Aorta (tissue), 5 donors: ENCODE measurements at places on chromosomes 4 and X. TPM values are rescaled to one million over a fixed set of nuclear protein-coding genes. Genes with fewer than 3 reads are reported as not detected.

The LUZP4 gene
- not detected for total RNA-seq

The CCDC149 gene
- total RNA-seq = 43.4 TPM

The HHIP gene
- total RNA-seq = 0.03 TPM

The PCDH18 gene
- total RNA-seq = 17.2 TPM

The GNL3L gene
- total RNA-seq = 29.8 TPM

The REELD1 gene
- total RNA-seq = 0.29 TPM

The MAGEB10 gene
- not detected for total RNA-seq

The HSFX2 gene
- total RNA-seq = not detected

The PDE5A gene
- 343 TPM for total RNA-seq

The CFAP99 gene
- total RNA-seq = 0.13 TPM

The NPY1R gene
- total RNA-seq = 40.2 TPM

The GAB3 gene
- total RNA-seq = 12.8 TPM

- no peaks in the 10 kb centered on the region for H3K4me1 ChIP-seq
- no peaks in the 10 kb centered on the region for H3K27me3 ChIP-seq
- H3K4me3 ChIP-seq = no peak overlapping the region
- no peak overlapping the region for H3K27ac ChIP-seq
Measured at GRCh38 chrX:43845776-43846175, 36.5 kb downstream of the MAOB start.

- no peak for DNase-seq
- H3K36me3 ChIP-seq = peaks cover 2% of the 10 kb centered on the region
- H3K4me3 ChIP-seq = no peak overlapping the region
- no peaks in the 10 kb centered on the region for H3K4me1 ChIP-seq
- no peaks in the 10 kb centered on the region for H3K27me3 ChIP-seq
Measured at GRCh38 chr4:83267830-83268475, 16.6 kb downstream of the COQ2 start.

- DNase-seq = no peak
- H3K36me3 ChIP-seq = no peaks in the 10 kb centered on the region
- H3K4me3 ChIP-seq = no peak overlapping the region
- no peaks in the 10 kb centered on the region for H3K4me1 ChIP-seq
- no peaks in the 10 kb centered on the region for H3K27me3 ChIP-seq
Measured at GRCh38 chr4:154618708-154619315, 6.4 kb upstream of the FGG start.

DNA sequence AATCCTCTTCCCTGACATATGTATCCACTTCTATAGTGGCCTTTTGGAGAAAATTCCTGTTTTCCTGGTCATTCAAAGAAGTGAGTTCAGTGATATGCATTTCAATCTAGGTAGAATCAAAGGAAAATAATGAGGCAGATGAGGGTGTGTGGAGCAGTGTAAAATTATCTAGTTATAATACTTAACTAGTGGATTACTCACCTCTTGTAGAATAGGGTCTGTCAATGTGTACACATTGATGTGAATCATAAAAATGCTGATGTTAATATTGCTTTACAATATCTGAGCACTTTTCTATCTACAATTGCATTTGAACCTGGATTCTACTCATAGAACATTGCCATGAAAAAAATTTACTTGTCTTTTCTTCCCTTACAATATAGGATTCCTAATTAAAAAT, 293.5 kb downstream of the GBA3 start:
- no peaks in the 10 kb centered on the region for H3K36me3 ChIP-seq
- H3K27ac ChIP-seq = no peak overlapping the region
- H3K4me3 ChIP-seq = no peak overlapping the region
- H3K4me1 ChIP-seq = no peaks in the 10 kb centered on the region
- no peak for DNase-seq

DNA sequence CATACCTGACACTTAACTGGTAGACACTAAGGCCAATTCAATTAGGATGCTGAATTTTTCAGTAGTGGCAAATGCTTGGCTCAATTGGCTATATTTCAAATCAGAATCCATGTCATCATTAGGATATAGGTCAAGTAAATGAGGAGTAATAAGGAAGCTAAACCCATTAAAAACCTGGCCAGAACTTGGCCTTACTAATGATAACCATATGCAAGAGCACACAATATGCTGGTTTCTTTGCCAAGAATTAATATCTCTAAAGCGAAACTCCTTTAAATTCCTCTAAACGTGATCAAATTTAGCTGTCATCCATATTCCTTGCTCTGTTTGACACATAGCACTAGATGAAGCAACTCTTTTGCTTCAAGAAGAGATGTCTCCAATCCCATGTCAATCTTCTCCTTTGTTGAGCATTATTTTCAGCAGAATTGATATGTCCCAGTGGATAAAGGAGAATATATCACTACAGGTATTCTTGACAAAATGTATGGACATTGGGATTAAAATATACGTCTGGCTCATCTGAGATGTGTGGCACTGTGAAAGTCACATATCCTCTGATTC, 206.1 kb upstream of the ANKRD50 start:
- no peak for DNase-seq
- no peak overlapping the region for H3K27ac ChIP-seq
- no peak overlapping the region for H3K4me3 ChIP-seq
- H3K4me1 ChIP-seq = no peaks in the 10 kb centered on the region
- no peaks in the 10 kb centered on the region for H3K27me3 ChIP-seq

DNA sequence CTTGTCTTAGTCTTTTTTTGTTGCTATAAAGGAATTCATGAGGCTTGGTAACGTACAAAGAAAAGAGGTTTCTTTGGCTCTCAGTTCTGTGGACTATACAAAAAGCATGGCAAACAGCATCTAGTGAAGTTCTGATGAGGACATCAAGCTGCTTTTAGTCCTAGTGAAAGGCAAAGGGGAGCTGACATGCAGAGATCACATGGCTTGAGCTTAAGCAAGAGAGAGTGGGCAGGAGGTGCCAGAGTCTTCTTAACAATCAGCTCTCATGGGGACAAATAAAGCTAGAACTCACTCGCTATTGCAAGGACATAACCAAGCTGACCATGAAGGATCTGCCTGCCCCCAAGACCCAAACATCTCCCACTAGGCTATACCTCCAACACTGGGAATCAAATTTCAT, 1063.1 kb downstream of the PCDH7 start:
- no peaks in the 10 kb centered on the region for H3K4me1 ChIP-seq
- no peaks in the 10 kb centered on the region for H3K36me3 ChIP-seq
- H3K27ac ChIP-seq = no peak overlapping the region
- H3K4me3 ChIP-seq = no peak overlapping the region

DNA sequence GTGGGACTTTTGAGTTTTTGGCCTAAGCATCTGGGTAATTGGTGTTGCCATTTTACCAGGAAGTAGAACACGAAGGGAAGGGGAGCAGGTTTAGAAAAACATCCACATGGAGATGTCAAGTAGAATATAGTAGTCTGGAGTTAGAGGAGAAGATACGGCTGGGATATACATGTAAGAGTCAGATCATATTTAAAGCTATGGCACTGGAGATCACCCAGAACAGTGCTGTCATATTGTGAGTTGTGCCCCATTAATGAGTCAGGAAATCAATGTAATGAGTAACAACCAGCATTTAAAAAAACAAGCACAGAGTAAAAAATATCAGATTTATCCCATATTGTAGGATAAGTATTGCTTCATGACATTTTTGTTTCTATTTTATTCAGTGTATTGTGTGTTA, 4.2 kb downstream of the GSTCD start:
- no peaks in the 10 kb centered on the region for H3K4me1 ChIP-seq
- DNase-seq = no peak
- no peak overlapping the region for H3K4me3 ChIP-seq

DNA sequence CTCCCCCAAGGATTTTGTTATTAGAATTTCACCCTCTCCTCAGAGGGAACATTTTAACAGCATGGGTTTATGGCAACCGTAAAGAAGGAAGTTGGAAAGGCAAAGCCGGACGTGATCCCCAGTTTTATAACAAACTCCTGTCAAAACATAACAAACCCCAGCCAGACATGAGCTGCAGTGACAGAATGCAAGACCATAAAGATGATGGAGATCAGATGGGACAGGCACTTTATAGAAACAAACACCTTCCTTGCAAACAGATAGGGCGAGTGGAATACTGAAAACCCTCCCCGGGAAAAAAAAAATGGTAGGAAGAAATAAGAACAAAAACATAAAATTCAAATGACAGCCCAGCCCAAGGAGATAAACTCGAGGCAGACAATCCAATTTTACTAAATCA, 281.4 kb downstream of the LDB2 start:
- H3K4me1 ChIP-seq = no peaks in the 10 kb centered on the region
- H3K27ac ChIP-seq = no peak overlapping the region
- no peak overlapping the region for H3K4me3 ChIP-seq
- no peak for DNase-seq

GRCh38 chr4:79883290-79883689, 189.7 kb downstream of the ANTXR2 start:
- no peak for DNase-seq
- no peaks in the 10 kb centered on the region for H3K4me1 ChIP-seq
- H3K27me3 ChIP-seq = no peaks in the 10 kb centered on the region
- no peak overlapping the region for H3K27ac ChIP-seq
- no peaks in the 10 kb centered on the region for H3K36me3 ChIP-seq

GRCh38 chrX:34144246-34144645, 12.1 kb upstream of the FAM47A start:
- no peaks in the 10 kb centered on the region for H3K4me1 ChIP-seq
- H3K27ac ChIP-seq = no peak overlapping the region

DNA sequence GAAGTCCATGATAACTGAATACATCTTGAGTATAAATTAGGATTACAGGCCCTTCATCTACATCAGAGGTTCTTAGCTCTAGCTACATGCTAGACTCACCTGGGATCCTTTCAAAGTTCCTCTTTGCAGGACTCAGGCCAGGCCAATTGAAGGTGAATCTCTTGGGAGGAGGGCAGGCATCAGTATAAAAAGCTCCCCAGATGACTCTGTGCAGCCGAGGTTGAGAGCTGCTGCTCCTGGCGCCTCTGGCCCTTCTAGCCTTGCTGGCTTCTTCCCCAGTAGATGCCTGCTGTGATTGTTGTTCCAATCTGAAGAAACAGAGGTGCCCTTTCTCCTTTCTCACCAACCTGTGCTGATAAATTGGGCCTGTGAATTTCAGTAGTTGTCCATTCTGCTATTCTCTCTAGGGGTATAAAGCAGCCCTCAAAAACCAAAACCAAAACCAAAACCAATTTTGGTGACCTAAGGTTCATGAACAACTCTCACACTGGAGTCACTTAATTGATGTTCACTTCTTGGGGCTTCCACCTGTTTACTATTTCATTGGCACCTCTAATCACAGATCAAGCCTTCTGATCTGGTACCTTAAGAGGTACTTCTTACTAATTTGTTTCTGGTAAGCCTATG, 78.7 kb downstream of the SUPT20HL2 start:
- no peaks in the 10 kb centered on the region for H3K27me3 ChIP-seq
- no peak for DNase-seq
- H3K27ac ChIP-seq = no peak overlapping the region
- no peaks in the 10 kb centered on the region for H3K4me1 ChIP-seq
- H3K4me3 ChIP-seq = no peak overlapping the region

- no peaks in the 10 kb centered on the region for H3K4me1 ChIP-seq
- DNase-seq = no peak
- no peaks in the 10 kb centered on the region for H3K27me3 ChIP-seq
- no peak overlapping the region for H3K4me3 ChIP-seq
- H3K36me3 ChIP-seq = no peaks in the 10 kb centered on the region
Measured at GRCh38 chr4:70511365-70511764, 7.0 kb upstream of the AMTN start.

DNA sequence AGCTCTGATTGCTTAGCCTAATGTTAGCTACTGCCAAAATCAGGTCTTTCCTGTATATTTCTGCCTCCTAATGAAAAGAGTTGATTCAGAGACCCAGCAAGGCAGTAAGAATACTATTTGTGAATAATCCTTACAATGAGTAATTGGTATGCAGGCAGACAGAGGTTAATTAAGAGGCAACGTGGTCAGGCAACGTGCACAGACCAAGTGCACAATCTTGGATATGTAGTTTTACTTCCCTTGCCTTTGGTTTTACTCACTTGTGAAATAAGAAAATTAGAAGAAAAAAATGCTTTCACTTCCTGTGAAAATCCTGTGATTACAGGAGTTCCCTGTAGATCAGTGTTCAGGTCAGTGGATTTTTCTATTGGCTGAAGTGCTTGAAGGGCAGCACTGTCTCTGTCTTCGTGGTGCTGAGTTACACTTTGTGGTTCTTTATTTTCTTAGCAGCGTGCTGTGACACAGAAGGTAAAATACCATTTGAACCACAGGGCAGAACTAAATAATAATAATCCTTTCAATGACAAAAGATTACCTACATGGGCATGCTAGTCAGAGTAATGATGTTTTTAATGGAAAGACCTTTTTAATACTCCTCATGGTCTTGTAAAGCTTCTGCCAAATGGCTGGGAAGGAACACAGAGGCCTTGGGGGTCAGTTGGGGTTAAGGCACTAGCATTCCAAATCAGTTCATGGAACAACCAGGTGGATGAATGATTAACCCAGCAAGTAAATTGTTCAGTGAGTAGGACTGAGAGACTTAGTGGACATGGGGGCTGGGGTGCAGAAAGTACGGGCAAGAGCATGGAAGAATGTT, 430.9 kb downstream of the MAPK10 start:
- no peak overlapping the region for H3K4me3 ChIP-seq
- H3K27me3 ChIP-seq = no peaks in the 10 kb centered on the region
- H3K27ac ChIP-seq = no peak overlapping the region
- no peaks in the 10 kb centered on the region for H3K4me1 ChIP-seq
- no peak for DNase-seq

DNA sequence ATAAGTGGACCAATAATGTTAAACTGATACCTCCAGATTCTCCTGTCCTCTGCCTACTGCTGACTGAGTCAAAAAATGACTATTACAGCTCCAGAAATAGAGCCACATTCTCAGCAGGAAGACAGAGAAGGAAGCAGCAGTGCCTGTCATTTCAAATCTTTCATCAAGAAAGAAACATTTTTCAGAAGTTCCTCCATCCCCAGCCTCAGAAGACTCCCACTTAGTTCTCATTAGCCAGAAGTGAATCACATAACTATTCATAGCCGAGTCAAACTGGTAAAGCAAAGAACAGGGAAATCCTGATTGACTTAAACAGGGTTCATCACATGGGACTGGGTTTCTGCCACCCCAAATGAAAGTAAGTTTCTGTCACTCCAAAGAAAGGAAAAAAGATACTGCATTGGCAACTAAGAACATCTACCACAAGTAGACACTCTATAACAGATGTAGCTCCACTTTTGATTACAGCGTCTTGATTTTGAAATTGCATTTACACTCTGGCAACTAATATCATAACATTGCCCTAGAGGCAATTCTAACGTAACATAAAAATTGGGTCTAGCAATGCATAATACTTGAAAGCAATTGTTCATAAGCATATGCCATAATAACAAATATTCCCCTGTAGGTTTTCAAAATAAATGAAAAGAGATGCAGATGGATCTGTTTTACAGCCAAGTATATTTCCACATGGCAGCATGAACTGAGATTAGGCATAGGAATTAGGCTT, 599.8 kb downstream of the GALNTL6 start:
- no peak overlapping the region for H3K27ac ChIP-seq
- H3K4me3 ChIP-seq = no peak overlapping the region
- no peaks in the 10 kb centered on the region for H3K4me1 ChIP-seq
- H3K36me3 ChIP-seq = no peaks in the 10 kb centered on the region
- DNase-seq = no peak
- H3K27me3 ChIP-seq = no peaks in the 10 kb centered on the region

DNA sequence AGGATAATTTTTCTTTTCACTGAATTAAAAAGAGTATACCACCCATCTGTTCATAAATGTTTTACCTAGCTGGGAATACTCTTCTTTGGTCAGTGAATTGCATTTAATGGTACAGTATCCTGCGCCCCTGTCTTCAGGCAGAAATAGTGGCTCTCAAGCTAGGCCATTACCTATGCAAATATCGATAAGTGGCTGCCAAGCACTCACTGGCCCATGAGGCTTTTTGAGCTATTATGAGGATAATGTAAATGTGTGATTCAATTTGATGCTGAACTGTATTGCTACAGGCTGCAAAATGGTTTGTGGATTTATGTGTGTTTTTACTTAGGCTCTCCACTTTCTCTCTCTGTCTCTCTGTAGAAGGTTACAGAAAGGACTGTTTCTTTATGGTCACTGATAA, 30.1 kb upstream of the MTMR1 start:
- peaks cover 3% of the 10 kb centered on the region for H3K36me3 ChIP-seq
- no peaks in the 10 kb centered on the region for H3K4me1 ChIP-seq
- no peaks in the 10 kb centered on the region for H3K27me3 ChIP-seq
